M059J (cell line): ENCODE measurements at places on chromosomes 16 and 17.

DNA sequence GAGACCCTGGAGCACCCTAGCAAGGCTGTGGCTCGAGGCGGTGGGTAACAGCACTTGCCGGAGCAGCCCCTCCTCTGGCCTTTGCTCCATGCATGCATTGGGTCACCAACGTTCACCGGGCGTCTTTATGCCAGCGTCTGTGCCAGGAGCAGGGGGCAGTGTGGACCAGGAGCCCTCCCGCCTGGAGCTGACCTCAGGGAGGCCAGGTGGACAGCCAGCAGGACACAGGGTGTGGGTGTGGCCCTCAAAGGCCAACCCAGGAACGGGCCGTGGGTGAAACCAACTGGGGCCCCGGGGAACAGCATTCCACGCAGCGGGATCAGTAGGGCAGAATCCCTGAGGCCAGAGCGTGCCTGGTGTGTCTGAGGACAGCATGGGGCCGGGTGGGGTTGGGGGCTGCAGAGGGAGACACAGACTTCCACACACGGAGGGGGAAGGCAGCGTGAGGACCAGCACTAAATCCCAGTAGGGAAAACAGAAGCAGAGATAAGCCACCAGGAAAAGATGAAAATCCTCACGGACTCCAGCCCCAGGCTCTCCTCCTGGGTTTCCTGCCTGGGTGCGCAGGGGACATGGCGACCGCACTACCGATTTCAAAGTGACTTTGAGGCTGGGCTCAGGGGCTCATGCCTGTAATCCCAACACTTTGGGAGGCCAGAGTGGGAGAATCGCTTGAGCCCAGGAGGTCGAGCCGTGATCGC is 2.9 kb upstream of the CD7 start:
- no peak for DNase-seq

- no peak for DNase-seq
Measured at GRCh38 chr16:15539197-15539596, 103.8 kb downstream of the MARF1 start.

DNA sequence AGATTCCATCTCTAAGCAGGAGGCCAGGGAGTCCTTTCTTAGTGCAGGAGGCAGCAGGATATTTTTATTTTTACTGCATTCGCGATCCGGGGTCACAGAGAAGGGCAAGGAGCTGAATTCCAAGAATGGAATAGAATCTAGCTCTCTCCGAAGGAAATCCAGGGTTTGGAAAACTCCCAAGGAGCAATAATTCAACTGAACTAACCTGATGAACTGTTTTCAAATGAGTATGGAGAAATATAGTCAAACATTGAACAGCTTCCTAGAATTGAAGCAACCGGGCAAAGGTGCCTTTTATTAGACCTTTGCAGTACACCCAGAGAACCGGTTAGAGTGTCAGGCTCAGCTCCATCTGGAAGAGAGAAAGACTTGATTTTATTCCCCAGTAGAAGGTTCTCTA is 120.7 kb upstream of the MAF start:
- DNase-seq: no peak

- no peak for DNase-seq
Measured at GRCh38 chr17:57154921-57155320, 69.9 kb downstream of the AKAP1 start.
